RPMI8226 (cell line): ENCODE measurements at places on chromosomes 4 and X.

GRCh38 chr4:150588316-150588715, 6.4 kb downstream of the MAB21L2 start:
- no peak for DNase-seq

DNA sequence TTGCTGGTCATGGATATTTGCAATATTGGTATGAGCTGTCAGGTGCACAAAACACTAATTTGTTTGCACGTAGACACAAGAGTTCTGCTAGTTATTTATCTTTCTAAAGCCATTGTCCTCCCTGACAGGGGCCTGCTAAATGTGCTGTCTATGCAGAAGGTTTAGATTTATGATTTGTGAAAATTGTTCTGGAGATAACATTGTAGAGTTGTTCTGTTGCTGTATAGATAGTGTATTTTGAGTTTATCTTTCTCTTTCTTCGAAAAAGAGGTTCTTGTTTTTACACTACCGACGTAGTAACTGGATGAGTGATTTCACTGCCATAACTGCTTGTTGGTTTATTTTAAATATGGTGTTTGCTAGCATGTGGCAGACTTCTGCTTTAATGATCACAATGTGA, 28.5 kb upstream of the FGG start:
- no peak for DNase-seq

GRCh38 chr4:62601737-62602136, 1401.6 kb downstream of the ADGRL3 start:
- no peak for DNase-seq

- no peak for DNase-seq
These were observed 18.3 kb upstream of the SNCA start for GRCh38 chr4:89855236-89855635.

GRCh38 chrX:120727911-120728310, 98.1 kb upstream of the C1GALT1C1 start:
- DNase-seq, result no peak

GRCh38 chr4:83440899-83441298, 14.7 kb downstream of the HELQ start:
- DNase-seq, result no peak

DNA sequence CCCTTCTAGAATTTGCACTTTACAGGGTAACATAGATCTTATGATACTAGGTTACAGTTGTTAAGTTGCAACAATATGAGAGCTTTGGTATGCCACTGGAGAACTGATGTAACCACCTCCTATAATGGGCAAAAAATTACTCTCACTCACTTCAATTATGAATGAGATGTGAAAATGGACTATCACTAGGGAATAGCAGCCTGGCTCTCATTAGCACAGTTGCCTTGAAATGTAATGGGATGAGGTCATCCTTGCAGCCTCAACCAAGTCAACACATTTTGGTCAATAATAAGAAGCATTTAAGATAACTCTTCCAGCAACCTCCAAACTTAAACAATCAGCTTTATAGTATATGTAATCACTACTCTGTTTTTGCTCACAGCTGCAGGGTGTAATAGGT, 69.4 kb downstream of the TBC1D9 start:
- no peak for DNase-seq

GRCh38 chrX:110614596-110614995, 181.0 kb downstream of the CHRDL1 start:
- DNase-seq, result no peak

- DNase-seq, result no peak
These were observed 25.3 kb downstream of the ARHGAP24 start for GRCh38 chr4:85500110-85500867.

GRCh38 chr4:3227878-3228675, 20.9 kb upstream of the MSANTD1 start:
- no peak for DNase-seq

- DNase-seq, result no peak
These were observed 10.8 kb downstream of the CETN2 start for GRCh38 chrX:152819732-152820131.

DNA sequence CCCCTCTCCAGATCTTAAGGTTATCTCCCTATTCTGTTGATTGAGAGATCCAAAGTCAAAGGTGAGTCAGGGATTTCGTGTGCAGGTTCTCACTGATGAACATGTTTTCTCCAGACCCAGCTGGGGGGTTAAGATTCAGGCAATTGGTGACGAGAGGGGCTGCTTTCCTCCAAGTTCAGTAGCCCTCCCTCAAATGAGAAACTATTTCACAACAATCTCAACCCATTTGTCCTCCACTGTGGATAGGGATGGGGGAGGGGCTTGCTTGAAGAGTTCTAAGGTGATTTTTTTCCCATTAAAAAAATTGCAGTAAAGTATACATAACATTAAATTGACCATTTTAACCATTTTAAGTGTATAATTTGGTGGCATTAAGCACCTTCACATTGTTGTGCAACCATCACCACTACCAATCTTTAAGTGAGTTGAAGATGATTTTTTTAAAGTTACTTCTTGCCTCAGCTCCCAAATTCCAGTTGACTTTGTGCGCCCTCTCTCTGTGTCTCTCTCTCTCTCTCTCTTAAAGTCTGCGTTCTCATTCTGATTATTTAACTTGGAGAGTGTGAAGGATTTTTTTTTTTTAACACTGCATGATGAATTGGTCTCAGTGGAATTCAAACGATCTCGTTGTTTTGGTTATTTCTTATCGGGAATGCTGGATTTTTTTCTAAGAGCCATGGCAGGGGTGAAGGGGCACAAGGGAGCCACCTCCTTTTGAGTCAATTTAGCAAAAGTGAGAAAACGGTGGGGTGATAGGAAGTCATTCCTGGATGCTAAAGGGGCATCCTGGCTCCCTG, 175.9 kb downstream of the SHROOM3 start:
- DNase-seq, result no peak

- DNase-seq, result no peak
These were observed 866.3 kb upstream of the PCDH7 start for GRCh38 chr4:29853833-29854232.
